Stimulated activated CD4-positive, alpha-beta T cell treated with anti-CD3 and anti-CD28 coated beads, TNF-alpha, amount 100 ng/mL, for 48 hours (primary cell): ENCODE measurements at places on chromosomes 16 and 17.

DNA sequence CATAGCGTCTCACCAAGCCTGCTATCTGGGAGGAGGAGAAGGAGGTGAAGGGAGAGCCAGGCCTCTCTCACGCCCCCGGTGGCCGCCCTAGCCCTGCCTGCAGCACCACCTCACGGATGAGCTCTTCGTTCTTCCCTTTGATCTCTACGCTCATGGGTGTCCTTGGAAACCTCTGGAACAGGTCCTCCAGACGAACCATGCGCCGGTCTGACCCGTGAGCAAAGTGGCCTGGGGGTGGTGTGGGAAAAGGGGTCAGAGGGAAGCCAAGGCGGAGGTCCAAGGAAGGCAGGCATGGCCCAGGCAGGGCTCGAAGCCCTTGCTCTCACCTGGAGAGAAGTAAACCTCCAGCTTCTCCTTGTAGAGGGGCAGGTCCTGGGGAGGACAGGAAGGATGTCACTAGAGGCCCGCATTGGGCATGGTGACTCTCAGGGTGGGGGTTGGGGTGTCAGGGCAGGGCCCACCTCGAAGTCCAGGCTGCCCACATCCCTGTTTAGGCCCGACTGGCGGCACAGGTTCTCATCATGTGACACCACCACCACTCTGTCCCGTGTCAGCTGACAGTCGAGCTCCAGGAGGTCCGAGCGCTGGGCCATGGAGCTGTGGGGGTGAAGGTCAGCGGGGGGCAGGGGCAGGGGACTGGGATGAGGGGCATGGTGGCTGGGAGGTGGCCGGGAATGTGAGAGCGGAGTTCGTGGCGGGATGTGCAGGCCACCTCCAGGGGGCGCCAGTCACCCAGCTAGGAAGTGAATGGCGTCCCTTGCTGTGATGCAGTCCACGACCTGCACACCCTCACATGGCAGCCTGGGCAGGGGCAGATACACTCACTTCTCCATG lies 923 bp downstream of the GDPD3 start:
- DNase-seq = peak; percentile 51

DNA sequence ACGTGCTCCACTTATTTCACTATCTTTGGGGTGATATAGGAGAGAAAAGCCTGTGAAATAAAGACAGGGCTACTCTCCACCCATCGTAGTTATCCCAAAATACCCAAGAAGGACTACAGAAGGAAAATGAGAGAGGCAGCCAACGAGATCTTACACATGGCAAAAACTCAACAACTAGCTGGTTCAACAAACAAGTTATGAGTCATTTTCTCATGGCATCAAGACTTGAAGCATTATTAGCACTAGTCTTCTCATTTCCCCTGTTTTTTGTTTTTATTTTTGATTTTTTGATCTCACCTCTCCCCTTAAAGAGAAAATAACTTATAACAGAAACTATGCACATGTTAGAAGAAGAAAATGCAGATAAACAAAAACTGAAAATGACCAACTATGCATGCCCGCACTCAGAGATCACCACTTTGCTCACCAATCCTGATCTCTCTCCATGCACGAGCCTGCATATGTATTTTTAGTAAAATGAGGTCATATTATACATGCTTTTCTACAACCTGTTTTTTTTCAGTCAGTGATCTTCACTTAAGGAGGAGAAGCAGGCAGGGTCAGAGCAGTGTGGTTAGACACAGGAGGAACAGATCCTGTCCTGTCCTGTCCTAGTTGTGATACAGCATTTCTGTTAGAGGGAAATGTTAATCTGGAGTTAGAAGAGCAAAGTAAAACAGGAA lies 22.8 kb downstream of the FAM117A start:
- no peak for DNase-seq

- DNase-seq = no peak
These were observed 16.1 kb upstream of the SLC38A8 start for GRCh38 chr16:84058664-84059063.

GRCh38 chr16:66467611-66468010 lies 40.5 kb downstream of the BEAN1 start:
- no peak for DNase-seq

GRCh38 chr17:58595194-58595792 lies 80.9 kb upstream of the MTMR4 start:
- no peak for DNase-seq
